ENCODE measurements at places on chromosomes 6 and 20.

- DNase-seq = no peak
Measured at GRCh38 chr20:16707674-16708073, 22.2 kb upstream of the SNRPB2 start.

GRCh38 chr6:13099771-13100170 lies 228.6 kb downstream of the TBC1D7 start:
- DNase-seq = no peak

- DNase-seq = no peak
Measured at GRCh38 chr20:6686171-6686570, 81.3 kb upstream of the BMP2 start.

DNA sequence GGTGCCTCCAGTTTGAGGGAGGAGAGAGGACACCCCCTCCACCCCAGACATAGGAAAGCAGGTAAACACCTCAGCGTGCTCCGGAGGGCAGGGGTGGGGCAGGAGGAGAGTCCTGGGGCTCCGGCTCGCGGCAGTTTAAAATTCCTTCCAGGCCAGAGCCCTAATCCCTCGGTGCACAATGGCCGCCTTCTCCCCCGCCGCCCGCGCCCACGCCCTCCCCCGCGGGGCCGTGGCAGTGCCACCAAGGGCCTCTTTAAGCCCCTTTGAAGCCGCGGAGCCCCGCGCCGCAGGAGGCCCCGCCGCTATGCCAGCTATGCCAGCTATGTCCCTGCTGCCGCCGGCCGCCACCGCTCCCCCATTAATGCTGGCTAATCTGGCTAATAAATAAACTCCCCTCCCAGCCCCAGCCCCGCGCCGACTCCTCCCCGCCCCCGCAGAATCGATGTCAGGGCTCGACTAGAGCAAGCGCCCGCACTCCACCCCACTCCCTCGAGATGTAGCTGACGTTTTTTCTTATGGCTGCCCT lies 125.1 kb downstream of the MRPL14 start:
- DNase-seq = no peak

GRCh38 chr20:14521436-14521835 lies 184.0 kb upstream of the FLRT3 start:
- no peak for DNase-seq

GRCh38 chr6:56671651-56672461 lies 29.2 kb upstream of the DST start:
- no peak for DNase-seq

GRCh38 chr6:5125152-5126006 lies 40.2 kb downstream of the PPP1R3G start:
- DNase-seq = no peak

GRCh38 chr6:131960371-131961133 lies 9.4 kb upstream of the CCN2 start:
- DNase-seq = no peak

DNA sequence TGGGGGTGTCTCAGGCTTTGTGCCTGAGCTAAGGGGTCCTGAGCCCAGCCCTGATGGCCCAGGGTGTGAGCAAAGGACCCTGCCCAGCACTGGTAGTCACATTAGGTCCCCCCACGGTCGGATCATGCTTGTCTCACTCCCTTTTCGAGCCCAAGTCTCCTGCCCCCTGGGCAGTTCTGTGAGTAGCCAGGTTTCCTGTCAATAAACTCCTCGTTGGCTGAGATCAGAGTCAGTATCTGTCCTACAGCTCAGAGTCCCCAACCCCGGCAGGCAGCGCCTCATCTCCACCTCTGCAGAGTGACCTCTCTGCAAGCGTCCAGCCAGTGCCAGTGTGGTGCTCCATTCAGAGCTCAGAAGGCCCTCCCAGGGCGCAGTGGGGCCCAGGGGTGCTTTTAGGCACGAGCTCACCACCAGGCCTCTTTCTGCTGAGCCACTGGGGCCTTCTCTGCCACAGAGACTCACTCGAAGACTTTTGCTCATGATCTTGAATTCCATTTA lies 93.7 kb upstream of the PMEPA1 start:
- DNase-seq = no peak

DNA sequence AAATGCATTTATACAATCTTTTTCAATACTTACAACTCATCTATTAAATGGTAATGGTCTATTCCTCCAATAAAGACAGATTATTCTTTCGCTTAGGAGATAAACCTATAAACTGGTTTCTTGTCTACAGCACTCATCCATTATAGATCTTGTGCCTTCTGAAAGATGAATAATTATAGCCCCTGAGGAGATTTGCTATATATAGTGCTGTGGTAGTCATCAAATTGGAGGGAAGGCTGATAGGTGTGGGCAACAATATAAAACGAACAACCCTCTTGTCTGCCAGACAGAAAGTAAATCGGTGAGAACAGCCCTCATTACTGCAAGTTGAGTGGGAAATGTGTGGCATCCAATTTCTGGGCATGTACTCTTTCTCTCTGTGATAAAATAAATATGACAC lies 292.5 kb upstream of the CNR1 start:
- no peak for DNase-seq

Measured in CD4-positive, alpha-beta T cell treated with Interleukin-1 beta for 1 hour (primary cell).